Stimulated activated effector memory CD8-positive, alpha-beta T cell treated with anti-CD3 and anti-CD28 coated beads, Interleukin-12 subunit alpha, Interleukin-12 subunit beta, amount 100 ng/mL, for 72 hours (primary cell): ENCODE measurements at places on chromosomes 5 and 9.
A peak's percentile ranks its signal among the peaks of the same experiment; 100 is the strongest.

- DNase-seq, result no peak
Measured at GRCh38 chr9:82513242-82513751, 524.7 kb downstream of the SPATA31D1 start.

DNA sequence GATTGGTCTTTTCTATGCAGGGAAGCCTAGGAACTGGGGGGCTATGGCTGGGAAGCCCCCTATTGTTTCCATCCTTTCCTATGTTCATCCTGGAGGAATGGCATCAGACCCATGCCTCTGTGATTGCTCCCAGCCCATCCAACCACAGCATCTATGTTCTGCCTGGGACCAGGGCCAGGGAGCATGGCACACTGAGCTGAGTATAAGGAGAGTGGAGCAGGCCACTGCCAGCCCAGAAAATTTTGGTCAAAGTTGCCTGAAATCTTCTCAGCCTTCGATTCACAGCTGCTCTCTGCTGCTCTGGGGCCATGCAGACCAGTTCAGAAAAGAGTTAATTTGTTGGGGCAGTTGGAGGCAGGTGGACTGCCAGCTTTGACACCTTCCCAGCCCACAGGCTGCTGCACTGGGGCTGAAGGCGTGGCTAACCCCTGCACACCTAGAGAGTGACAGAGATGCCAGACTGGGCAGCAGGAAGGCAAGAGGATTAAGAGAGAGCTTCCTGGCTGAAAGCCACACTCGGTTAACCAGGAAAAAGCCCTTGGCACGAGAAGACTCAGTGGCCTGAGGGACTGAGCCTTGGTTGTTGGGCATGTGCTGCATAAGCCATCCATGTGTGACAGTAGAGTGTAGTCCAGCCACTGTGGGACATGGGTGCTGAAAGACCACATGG is 12.1 kb downstream of the TGFBI start:
- no peak for DNase-seq

GRCh38 chr5:118653872-118654271 is 334.5 kb downstream of the DTWD2 start:
- DNase-seq, result no peak

- no peak for DNase-seq
Measured at GRCh38 chr5:81290146-81290545, 11.2 kb upstream of the ZCCHC9 start.

GRCh38 chr9:3916984-3917383 is 382.9 kb downstream of the GLIS3 start:
- DNase-seq, result no peak

DNA sequence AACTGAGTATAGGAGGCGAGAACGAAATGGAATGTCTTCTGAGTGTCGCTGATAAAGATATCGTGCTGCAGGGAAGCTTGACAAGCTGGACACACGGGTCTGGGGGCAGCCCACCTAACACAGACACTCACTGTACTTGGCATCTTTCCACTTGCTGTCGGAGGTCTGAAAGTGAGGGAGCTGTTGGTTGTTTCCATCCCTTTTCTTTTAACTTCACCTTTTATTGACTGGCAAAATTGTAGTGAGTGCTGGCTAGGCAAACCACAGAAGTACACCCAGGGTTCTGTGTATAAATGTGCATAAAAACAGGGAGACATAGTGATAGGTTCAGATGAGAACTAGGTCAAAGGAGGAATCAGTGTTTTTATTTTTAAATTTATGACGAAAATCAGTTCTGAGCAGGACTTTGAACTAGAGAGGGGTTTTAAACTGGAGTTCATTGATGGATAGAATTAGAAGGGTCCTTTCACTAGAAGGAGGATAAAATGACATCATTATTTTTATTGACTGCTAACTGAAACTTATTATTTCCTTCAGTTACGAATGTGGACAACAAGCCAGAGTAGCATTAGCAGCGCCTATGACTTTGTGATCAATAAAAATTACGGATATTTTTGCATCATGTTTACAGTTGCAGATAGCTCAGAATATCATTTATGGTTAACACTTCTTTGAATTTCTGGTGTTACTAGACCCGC is 817 bp downstream of the GAPVD1 start:
- DNase-seq, result no peak

DNA sequence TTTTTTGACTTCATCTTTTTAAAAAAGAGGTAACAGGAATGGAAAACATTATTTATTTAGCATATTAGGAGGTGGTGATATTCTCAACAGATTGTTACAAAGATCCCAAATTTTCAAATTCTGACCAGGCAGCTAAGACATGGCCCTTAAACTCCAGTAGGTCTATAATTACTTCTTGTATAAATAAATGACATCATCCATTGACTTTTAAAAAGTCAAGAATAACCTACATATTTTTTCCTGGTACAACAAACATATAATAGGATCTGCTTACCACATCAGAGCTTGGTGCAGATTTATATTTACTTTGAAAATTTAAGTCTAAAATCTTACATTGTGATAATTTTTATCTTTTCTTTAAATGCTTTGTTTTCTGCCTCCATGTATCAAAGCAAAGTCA is 92.2 kb upstream of the TRPM3 start:
- DNase-seq, result no peak

DNA sequence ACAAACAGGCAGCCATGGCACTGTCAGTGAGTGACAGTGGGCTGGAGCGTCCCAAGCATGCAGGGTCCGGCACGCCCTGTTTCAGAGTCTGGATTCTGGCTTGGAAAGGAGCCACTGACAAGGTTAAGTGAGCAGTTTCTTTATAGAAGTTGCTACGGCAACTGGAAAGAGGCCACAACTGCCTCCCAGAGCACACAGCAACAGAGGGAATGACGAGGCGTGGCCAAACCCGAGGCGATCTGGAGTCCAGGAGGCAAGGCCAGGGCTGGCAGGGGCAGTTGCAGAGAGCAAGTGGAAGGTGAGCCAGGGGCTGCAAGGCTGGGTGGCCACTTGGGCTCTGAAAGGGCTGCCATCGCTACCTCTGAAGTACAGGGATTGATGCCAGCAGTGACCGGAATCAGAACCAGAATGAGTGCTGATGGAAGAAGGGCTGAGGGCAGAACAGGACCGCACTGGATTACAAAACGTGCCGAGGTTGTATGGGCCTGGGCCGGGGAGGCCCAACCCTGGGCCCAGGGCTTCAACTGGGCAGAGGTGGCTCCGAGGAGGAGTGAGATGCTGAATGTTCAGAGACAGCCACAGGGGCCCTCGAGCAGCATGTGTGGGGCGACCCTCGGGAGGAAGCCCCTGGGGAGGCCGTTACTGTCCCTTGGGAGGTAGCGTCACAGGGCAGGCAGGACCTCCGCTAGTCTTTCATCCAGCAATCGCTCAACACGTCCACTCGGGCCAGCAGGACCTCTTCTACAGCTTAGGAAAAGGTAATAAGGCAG is 4.6 kb downstream of the MRPL41 start:
- no peak for DNase-seq

GRCh38 chr5:124576848-124577409 is 169.5 kb downstream of the ZNF608 start:
- no peak for DNase-seq

DNA sequence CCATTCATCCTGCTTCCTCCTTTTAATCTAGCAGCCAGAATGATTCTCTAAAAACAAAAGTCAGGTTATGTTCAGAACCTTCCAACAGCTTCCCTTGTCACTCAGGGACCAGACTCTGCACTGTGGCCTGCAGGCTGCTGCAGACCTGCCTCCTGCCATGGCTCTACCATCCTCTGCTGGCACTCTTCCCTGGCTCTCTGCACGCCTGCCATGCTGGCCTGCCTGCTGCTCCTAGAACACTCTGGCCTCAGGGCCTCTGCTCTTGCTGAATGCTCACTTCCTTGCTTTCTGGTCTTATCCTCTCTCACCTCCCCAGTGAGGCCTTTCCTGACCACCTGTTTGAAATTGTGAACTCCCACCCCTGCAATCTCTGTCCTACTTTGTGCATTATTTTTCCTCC is 149.4 kb downstream of the CD180 start:
- no peak for DNase-seq

GRCh38 chr5:1876660-1877064 is 6.1 kb downstream of the IRX4 start:
- DNase-seq, result no peak

- DNase-seq, result no peak
Measured at GRCh38 chr9:105658351-105658750, 3.9 kb upstream of the TAL2 start.

DNA sequence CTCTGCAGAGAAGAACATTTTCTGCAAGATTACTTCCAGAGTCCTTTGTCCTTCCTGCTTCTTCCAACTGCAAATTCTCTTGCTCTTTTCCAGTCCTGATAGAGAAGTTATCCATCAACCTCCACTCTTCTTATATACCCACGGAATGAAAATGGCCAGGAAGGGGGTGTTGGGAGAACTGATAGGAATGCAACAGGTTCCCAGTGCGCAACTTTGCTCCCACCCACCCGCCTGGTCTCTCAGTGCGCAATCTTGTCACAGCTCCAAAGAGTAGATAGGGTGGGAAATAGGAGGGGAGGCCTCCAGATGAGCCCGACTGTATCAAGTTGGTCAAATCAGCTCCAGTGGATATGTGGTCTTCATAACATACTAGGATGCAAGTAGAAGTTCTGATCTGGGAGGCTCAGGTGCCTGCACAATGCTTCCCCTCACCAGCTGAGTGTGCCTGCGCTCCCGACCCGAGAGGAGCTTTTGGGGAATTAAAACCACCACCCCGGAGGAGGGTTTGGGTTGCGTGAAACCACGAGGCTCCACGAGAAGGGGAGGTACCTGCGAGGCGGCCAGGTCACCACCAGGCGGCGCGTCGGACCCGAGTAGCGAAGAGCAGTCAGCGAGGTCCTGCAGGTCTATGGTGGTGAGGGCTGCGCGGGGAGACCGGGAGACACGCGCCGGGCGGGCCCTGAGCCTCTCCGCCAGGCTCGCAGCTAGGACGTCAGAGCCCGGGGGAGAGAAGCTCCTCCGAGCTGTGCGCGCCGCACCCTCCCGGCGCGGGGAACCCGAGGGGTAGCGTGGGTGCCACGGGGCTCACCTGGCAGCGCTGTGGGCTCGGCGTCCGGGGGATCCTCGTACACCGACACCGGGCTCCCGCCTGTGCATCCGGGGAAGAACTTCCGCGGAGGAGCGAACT is 835 bp downstream of the MCIDAS start:
- DNase-seq, result peak; percentile 47

GRCh38 chr9:113238202-113238858 is 17.0 kb downstream of the SLC31A1 start:
- no peak for DNase-seq

GRCh38 chr5:165420493-165420892 is 1915.1 kb downstream of the MAT2B start:
- no peak for DNase-seq

DNA sequence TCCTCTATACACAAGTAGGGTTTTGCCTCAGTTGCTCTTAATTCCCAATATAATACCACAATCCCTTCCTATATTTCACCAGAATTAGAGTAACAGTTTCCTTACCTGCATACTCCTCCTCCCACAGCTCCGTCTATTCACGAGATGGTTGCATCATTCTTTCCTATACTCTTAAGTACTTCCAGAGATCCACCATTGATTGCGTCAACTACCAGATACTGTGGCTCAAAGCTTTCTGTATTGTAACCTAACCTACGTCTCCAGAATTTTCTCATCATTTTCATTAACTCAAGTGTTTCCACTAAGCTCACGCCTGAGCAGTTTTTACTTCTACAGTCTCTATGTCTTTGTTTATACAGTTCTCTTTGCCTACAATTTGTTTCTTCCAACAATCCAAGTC is 31.2 kb upstream of the MINAR2 start:
- DNase-seq, result no peak

DNA sequence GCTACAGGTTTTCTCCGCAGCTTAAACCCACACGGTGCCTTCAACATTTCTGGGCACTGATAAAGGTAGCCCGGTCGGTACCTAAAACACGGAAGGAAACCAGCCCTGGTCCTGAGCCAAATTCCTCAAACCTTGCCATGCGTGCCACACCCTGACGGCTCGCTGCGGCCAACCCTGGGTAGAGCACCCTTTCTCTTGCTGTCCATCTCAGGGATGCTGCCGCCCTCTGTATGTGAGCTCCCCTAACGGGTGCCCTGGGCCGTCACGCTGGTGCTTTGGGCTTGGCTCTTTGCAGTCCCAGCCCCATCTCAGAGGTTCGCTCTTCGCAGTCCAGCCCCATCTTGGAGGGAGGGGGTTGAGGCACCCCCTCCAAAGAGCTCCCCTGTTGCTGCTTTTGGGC is 43.9 kb downstream of the PNPLA7 start:
- DNase-seq, result no peak

- DNase-seq, result no peak
Measured at GRCh38 chr5:124297826-124298225, 448.6 kb downstream of the ZNF608 start.

- DNase-seq, result no peak
Measured at GRCh38 chr9:19922476-19923118, 133.8 kb upstream of the SLC24A2 start.

GRCh38 chr9:8871796-8872445 is 1072.3 kb upstream of the DMAC1 start:
- no peak for DNase-seq

DNA sequence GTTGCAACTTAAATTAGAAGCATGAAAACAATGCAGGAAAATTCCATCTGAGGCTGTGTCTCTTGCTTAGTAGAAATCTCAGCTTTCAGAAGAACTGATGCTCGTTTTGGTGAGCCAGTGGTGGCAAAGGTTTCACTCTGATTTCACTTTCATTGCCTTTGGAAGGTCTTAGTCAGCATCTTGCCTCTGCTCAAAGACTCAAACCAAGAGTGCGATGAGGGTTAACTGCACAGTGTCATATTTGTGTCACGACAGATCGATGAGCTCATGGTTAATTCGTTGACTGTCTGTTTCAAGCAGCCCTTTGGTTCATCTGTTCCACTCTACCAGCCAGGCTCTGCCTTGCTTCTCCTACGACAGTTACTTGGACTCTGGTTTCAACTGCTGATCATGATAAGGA is 331.3 kb upstream of the KIF2A start:
- no peak for DNase-seq
